ENCODE measurements at places on chromosomes 7 and 10.

DNA sequence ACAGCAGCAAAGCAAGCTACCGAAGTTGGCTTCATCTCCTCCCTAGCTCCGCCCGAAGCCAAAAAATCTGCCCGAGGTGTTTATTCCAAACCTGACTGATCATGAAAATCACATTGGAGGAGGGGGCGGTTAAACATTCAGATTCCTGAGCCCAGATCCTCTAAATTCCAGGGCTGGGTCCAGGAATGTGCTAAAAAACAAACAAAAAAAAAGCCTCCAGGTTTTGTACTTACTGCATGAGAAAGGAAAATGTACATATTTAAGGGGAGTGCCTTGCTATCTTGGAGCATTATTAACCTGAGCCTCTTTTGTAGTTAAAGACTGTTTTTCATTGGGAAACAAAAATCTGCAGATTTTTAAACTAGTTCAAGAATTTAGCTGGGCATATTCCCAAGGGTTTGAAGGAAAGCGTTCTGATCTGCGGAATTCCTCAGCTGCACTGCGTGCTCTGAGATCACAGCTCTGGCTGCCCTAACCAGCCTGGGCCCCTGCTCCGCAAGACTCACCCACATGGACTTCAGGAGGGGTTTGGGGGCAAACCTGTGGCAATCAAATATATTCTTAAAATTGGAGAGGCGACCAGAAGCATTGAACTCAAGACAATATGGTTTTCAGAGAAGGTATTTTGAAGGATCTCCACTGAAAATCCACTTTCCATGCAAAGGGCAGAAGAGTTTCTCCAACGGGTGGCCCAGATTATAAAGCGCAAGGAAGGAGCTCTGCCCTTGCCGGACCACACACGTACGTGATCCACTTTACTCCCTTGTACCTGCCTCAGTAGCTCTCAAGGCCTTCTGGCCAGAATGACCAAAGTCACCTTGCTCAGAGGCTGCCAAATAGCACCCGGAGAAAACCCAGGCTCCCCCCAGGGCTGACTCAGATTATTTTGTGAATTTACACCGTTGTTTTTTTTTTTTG is 10.0 kb upstream of the TNS3 start:
- no peak for DNase-seq

DNA sequence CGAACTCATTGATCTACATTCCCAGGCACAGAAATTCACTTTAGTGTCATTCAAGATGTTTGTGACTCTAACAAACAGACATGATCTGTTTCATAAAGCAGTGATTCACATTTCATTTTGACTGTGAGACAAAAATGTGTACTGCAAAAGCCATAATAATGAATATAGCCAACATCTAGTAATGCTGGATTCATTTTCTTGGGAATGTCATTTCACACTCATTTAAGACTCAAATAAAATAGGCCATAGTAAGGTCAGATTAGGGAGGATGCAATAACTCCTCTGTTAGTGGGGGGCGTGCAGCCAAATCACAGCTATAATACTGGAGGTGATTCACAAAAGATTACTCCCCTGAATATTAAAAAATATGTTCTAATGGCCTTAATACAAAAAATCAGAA is 566.6 kb upstream of the ZWINT start:
- DNase-seq: no peak

DNA sequence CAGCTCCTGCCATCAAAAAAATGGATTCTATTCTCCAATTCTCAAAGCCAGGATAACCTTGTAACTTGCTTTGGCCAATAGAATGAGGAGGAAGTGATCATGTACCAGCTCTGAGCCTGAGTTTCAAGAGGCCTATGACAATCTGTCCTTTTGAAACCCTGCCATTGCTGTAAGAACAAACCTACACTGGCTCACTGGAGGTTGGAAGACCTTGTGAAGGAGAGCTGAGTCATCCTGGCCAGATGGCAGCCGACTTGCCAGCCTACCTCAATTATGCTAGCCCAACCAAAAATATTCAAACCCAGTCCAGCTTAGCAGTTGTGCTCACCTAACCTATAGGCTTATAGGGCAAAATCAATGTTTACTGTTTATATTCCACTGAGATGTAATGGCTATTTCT is 93.0 kb downstream of the HGF start:
- no peak for DNase-seq

DNA sequence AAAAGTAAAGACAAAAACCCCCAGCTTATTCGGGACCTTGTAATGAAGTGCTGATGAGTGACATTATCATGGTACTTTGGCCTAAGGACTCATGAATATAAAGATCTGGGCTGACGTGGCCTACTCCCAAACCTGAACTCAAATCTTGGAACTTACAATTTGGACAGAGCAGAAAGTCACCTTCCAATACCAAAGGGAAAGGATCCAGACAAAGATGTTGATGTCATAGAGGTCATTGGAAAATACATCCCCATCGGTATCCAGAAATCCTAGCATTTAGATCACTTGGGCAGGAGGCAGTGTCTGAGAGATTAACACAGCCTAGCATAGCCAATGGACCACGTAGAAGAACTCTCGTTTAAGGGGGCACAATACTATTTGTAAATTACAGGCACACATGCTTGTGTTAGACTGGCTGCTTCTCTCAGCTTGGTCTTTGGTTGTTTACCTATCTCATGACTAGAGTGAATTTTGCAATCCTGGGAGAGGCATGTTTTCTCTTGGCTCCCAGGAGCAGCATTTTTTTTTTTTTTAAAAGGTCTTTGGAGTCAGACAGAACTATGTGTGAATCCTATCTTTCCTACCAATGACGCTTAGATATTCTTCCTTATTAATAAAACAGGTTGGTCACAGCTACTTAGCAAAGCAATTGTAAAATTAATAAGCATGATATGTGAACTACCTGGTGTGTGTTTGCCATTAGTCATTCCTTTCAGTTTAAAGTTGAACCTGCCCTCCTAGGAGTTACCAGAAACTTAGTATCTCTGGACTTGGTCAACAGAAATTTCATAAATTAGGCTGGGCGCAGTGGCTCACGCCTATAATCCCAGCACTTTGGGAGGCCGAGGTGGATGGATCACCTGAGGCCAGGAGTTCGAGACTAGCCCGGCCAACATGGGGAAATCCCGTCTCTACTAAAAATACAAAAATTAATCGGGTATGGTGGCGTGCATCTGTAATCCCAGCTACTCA is 27.8 kb upstream of the MRPS33 start:
- DNase-seq: no peak

GRCh38 chr10:22727663-22728062 is 13.3 kb upstream of the PIP4K2A start:
- DNase-seq: no peak

- no peak for DNase-seq
Measured at GRCh38 chr10:31031205-31031557, 484 bp downstream of the ZNF438 start.

GRCh38 chr7:41892356-41893100 is 189.6 kb upstream of the INHBA start:
- no peak for DNase-seq

GRCh38 chr10:29968585-29968984 is 90.8 kb downstream of the JCAD start:
- DNase-seq: no peak

DNA sequence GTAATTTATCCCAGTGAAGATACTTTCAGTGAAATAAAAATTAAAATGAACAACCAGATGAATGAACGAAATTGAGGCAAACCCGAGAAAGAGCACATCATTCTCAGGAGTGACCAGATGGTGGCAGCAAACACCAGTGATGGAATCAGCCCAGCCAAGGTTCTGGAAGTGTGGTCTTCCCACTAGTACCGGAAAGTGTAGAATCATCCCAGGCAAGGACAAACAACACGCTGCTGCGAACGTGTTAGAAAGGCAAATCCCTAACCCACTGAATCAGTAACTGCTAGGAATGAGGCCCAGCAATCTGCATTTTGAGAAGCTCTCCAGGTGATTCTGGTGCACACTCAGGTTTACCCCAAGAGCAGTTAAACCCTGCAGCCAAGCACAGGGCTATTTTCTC is 15.5 kb upstream of the SLC18A3 start:
- DNase-seq: peak; percentile 56

GRCh38 chr7:33862946-33863814 is 42.2 kb upstream of the BMPER start:
- no peak for DNase-seq

- no peak for DNase-seq
Measured at GRCh38 chr7:116618338-116619128, 53.5 kb upstream of the MET start.

GRCh38 chr10:124497196-124497881 is 35.7 kb downstream of the LHPP start:
- DNase-seq: no peak

GRCh38 chr10:95467162-95467599 is 94.0 kb downstream of the SORBS1 start:
- DNase-seq: no peak

DNA sequence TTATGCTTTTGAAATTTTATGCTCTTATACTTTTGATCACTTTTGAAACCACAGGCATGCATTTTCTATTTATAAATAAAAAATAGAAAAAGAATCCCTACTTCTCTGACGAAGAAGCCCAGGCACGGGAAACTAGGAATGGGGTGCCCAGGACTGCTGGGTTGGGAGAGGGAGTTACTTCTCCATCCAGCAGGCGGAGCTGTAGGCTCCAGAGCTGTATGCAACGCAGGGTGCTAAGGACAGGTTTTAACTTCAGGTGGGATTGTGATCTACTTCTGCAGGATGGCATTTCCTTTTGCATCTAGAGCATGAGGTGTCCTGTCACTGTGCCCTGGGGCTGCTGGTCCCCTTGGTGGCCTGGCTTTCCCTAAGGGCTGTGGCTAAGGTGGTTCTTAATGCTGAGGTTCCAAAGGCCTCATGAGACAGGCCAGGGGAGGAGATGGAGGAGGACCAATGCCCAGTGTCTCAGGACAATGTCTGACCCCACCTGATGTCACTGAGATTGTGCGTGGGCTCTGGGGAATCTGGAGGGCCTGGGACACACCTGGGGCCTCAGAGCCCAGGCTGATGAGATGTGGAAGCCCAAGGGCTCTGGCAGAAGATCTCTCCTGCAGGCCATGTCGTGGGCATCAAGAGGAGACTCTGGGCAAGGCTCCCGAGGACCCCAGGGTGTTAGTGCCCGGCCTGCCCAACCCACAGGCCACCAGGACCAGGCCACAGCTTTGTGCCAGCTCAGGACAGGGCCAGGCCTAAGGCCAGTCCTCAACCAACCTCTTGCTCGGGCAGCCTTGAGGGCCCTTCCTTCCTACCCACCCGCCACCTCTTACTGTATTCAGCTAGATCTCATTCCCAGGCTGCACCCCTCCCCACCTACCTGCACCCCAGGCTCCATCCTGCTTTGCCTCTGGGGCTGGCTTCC is 507 bp downstream of the CCDC201 start:
- DNase-seq: no peak

- DNase-seq: no peak
Measured at GRCh38 chr10:1434912-1435692, 302.2 kb downstream of the ADARB2 start.

- DNase-seq: no peak
Measured at GRCh38 chr10:36097696-36098095, 455.6 kb upstream of the FZD8 start.

DNA sequence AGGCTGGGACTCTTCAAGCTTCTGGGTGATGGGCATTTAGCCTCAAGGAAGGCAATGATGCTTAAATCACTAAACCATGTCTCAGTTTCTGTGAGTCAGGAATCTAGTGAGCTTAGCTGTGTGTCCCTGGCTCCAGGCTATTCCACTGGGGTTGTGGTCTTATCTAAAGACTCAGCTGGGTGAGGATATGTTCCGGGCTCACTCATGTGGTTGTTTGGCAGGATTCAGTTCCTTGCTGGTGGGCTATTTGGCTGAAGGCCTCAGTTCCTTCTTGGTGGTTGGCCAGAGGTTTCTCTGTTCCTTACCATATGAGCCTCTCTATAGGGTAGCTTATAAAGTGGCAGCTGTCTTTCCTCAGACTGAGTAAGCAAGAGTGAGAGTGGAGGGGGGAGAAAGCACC is 12.0 kb downstream of the EVX1 start:
- no peak for DNase-seq

DNA sequence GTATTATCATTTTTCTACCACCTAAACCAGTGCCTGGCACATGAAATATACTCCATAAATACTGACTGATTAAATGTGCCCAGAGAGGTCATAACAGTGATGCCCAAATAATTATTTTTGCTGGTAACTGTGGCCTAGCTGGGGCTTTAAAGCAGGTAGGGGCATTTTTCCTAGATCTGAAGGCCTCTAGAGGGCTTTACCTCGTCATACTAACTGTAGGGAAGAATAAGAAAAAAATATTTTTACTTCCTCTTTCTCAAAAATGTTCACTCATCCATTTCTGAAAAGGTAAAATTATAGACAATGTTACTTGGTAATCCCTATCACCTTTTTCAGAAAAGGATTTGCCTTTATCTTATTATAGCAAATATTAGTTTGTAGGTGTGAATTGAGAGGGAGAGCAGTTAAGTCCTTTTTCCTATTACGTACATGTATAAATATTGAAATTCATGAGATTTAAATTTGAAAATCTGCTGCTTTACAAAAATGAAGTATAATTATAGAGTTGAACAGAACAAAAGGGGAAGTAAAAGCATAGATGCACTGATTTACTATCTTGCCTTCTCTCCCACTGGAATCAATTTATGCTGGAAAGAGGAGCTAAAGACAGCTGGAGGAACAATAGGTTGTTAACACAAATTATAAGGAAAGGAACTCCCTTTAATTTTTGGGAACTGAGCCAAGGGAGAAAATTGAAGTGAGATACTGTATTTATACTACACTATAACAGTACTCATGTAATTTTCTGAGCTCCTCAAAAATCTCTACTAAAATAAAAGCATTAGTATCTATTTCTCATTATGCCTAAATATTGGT is 71.5 kb upstream of the NOBOX start:
- no peak for DNase-seq

GRCh38 chr10:12526311-12526710 is 177.0 kb downstream of the CAMK1D start:
- DNase-seq: no peak

- peak; percentile 3 for DNase-seq
Measured at GRCh38 chr7:158976468-158976848, 120.1 kb downstream of the DYNC2I1 start.

All from suppressor macrophage treated with lipopolysaccharide for 4 hours (primary cell).